ENCODE measurements at places on chromosomes 2 and 18. TPM values are rescaled to one million over a fixed set of nuclear protein-coding genes. Genes with fewer than 3 reads are reported as not detected.

DNA sequence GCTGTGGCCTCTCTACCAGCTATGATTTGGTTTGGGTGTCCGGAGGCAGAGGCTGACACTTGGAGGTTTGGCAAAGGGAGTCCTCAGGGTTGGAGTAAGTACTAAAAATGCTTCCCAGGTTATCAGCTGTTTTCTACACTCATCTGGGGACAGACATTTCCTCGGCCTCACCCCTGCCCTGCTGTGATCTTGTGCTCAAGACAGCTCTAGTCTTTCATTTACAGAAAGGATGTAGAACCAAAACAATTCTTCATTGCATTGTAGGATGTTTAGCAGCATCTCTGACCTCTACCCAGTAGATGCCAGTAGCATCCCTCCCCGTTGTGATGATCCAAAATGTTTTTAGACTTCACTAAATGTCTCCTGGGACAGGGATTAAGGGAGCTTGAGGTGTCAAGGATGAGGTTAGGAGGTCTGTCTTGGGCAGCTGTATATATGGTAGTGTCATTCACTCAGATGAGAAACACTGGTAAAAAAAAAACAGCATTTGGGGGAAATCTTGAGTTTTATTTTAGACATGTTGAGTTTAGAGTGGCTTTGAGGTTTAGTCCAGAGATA is 26.6 kb downstream of the CD28 start:
- DNase-seq = no peak

DNA sequence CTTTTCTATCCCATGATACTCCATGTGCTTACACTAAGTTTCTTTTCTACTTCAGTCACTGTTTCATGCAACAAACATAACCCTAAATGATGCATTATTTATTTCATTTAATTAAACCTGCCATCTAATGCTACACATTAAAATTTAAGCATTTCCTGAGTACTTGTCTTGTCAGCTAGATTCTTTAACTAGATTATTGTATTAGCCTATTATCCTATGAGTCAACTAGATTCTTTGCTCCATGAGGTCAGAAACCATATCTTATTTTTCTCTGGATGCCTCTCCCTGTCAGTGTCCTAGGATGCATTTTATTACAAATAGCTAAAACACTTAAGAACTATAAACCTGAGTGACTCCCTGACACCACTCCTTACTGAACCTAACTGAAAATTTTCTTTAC is 652.4 kb downstream of the SLC4A3 start:
- no peak for DNase-seq

GRCh38 chr2:233845301-233846060 is 8.9 kb downstream of the HJURP start:
- DNase-seq = no peak

The METAP1D gene
- total RNA-seq = 2.7 TPM

The APLF gene
- total RNA-seq = 3.5 TPM

GRCh38 chr2:31535768-31536167 is 45.0 kb downstream of the SRD5A2 start:
- DNase-seq = no peak

DNA sequence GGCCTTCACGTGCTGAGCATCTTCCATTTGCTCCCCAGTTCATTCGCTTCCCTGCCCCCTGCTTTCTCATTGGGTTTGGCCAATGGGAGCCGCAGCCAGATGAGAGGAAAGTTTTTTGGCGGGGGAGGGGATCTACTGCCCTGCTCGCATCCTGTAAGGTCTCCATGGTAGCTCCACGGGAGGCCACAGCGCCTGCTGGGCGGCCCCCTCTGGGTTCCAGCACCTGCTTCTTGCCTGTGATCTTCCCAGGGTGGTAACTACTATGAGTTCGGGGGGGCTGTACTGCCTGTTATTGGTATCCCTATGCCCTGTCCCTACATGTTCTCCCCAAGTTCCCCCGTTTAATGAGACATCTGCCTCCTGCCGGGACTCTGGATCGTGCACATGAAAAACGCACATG is 57.2 kb downstream of the INPP5D start:
- no peak for DNase-seq

The OTOS gene
- total RNA-seq = not detected

DNA sequence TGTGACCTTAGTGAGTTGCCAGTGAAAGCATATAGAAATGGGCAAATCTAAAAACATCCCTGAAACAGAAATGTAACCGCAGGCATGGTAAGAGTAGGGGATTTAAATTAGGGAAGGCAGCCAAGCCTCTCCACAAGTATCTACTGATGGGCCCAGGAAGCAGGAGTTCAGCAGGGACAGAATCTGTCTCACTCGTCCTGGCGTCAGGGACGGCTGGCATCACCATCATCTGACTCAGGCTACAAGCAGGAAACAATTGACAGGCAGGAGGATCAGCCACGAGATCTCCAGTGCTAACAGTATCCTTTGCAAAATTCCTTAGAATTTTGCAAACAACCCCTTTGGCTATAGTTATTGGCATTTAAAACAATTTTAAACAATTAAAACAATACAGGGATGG is 61.3 kb downstream of the SMAD4 start:
- DNase-seq = no peak
